ENCODE measurements at places on chromosomes 6 and 20.

DNA sequence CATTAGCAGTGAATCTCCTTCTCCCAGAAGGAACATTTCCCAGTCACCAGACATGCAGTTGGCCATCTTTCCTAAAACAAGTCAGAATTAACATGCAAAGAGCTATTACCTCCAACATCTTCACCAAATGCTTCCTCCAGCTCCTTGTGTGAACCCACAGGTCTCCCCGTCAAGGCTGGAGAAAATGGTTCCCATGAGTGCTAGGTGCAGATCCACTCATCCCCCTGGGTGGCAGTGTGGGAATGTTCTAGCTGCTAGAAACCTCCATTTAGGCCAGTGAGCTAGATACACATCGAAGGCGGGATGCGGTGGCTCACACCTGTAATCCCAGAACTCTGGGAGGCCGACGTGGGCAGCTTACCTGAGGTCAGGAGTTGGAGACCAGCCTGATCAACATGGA, 603.9 kb upstream of the SLC35B3 start:
- no peak for DNase-seq

- no peak for DNase-seq
Measured at GRCh38 chr6:102520966-102521365, 1127.5 kb downstream of the GRIK2 start.

GRCh38 chr6:105560611-105561066, 157.8 kb upstream of the PREP start:
- peak; percentile 47 for DNase-seq

- DNase-seq: no peak
Measured at GRCh38 chr6:139367810-139368351, 6.6 kb downstream of the CITED2 start.

- DNase-seq: peak; percentile 48
Measured at GRCh38 chr20:57396984-57397692, 5.9 kb downstream of the RBM38 start.

GRCh38 chr6:43778131-43778855, 8.3 kb downstream of the VEGFA start:
- no peak for DNase-seq

DNA sequence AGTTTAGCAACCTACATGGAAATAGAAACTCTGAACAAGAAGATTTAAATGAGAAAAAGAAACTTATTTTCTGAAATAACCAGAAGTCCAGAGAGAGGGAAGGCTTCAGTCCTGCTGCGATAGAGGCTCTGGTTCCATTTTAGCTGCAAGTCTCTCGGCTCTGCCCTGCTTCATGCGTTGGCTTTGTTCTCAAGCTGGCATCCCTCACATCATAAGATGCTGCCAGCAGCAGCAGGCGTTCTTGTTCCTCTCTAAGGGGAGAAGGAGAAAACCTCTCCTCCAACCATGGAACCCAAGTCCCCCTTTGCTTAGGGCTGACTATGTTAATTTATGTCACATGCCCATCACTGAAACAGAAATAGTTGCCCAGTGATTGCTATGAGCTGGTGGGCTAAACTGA, 46.4 kb upstream of the PMEPA1 start:
- no peak for DNase-seq

GRCh38 chr6:52557389-52558265, 19.2 kb downstream of the TRAM2 start:
- no peak for DNase-seq

All from GM13976 (cell line).